ENCODE measurements at places on chromosomes 13 and 19. TPM values are rescaled to one million over a fixed set of nuclear protein-coding genes. Genes with fewer than 3 reads are reported as not detected.

The KLF1 gene
- total RNA-seq, result not detected

DNA sequence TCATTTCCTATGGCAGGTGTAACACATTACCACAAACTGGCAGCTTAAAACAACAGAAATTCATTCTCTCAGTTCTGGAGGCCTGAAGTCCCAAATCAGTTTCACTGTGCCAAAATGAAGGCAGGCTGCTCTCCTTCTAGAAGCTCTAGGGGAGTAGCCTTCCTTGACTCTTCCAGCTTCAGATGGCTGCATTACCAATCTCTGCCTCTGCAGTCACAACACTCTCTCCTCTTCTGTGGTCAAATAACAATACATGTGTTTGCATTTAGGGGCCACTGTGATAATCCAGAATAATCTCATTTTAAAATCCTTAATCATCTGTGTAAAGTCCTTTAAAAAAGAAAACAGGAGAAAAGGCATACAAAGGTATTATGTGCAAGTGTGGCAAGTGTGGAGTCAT lies 7.8 kb downstream of the DIAPH3 start:
- no peak overlapping the region for H3K4me3 ChIP-seq
- no peaks in the 10 kb centered on the region for H3K4me1 ChIP-seq
- H3K27ac ChIP-seq, result no peak overlapping the region
- H3K36me3 ChIP-seq, result no peaks in the 10 kb centered on the region
- no peaks in the 10 kb centered on the region for H3K27me3 ChIP-seq

The GPR12 gene
- total RNA-seq, result not detected

- H3K36me3 ChIP-seq, result no peaks in the 10 kb centered on the region
- no peaks in the 10 kb centered on the region for H3K4me1 ChIP-seq
- DNase-seq, result no peak
- no peak overlapping the region for H3K27ac ChIP-seq
- H3K4me3 ChIP-seq, result no peak overlapping the region
Observed at GRCh38 chr13:101555610-101556009, 103.1 kb downstream of the ITGBL1 start.

GRCh38 chr13:106393776-106394175 lies 141.7 kb downstream of the EFNB2 start:
- no peak overlapping the region for H3K4me3 ChIP-seq
- H3K36me3 ChIP-seq, result no peaks in the 10 kb centered on the region
- no peak for DNase-seq
- H3K4me1 ChIP-seq, result no peaks in the 10 kb centered on the region
- no peaks in the 10 kb centered on the region for H3K27me3 ChIP-seq
